ENCODE measurements at places on chromosomes 12 and 14. TPM values are rescaled to one million over a fixed set of nuclear protein-coding genes. Genes with fewer than 3 reads are reported as not detected.

GRCh38 chr14:64875350-64875749, 4.4 kb downstream of the SPTB start:
- DNase-seq: no peak

DNA sequence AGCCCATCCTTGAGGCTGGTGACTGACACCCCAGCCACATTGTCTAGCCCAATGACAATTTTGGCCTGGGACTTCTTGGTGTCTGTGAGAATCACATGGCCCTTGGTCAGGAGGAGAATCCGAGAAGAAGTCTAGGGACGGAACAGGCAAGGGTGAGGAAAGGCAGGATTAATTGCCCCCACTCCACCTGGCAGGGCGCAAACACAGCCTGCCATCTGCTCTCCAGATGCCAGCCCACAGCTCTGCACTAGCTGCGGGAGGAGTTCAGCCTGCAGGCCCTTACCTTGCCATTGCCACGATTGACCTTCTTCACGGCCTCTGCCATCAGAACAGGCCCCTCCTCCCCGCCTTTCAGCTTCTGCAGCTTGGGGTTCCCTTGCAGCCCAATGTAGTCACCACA, 13.1 kb upstream of the TAC3 start:
- no peak for DNase-seq

The FNTB gene
- 28.4 TPM for polyA plus RNA-seq

GRCh38 chr12:4286771-4287317, 13.3 kb downstream of the CCND2 start:
- DNase-seq: no peak

DNA sequence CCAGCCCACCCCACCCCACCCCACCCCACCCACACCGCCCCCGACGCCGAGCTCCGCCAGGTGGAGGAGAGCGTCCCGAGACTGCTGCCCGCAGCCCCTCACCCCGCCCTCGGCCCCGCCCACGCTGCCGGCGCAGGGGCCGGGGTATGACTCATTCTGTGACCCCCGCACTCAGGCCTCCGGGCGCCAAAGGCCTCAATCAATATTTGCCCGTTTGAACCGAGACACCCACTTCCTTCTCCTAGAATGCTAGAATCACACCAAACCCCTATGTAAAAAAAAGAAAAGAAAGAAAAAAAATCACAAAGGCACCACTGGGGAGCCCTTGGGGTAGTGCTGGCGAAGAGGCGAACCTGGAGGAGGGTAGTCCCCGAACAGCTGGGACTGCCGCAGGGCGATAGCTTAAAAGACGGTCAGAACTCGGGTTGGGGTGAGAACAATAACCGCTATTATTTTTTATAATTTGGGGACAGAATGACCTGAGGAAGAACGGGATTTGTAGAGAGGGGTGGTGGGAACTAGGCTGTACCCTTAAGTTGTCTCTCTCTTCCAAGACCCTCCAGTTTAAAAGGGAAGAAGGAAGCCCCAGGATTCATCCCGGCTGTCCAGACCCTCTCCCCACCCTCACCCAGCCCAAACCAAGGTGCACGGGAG, 894 bp downstream of the KRT8 start:
- no peak for DNase-seq

The FSCB gene
- polyA plus RNA-seq: not detected

GRCh38 chr12:66239295-66239694, 50.3 kb downstream of the IRAK3 start:
- DNase-seq: no peak

DNA sequence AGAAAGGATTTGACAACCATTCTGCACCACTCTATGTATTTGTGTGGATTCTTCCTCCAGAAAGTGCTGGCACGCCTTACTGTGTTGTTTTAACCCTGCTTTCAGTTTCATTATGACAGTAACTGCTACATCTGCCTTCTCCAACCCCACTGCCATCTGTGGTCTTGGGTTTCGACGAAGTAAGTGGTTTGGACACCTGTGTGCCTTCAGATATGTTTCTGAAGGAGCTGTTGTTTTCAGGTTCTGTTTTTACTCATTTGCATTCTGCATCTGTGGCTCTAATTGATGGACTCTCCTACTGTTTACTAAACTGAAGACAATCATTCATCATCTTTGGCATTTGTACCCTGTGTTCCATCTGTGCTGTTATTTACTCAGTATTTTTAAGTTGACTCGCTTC, 4.1 kb downstream of the TSHR start:
- DNase-seq: no peak

- DNase-seq: no peak
Measured at GRCh38 chr12:82225871-82226270, 132.3 kb downstream of the CCDC59 start.

The HELB gene
- polyA plus RNA-seq: 2.9 TPM

The CACNA1C gene
- polyA plus RNA-seq: 5.8 TPM

GRCh38 chr14:62914025-62914424, 131.2 kb downstream of the KCNH5 start:
- no peak for DNase-seq

The OVCH1 gene
- polyA plus RNA-seq: 0.15 TPM

The NOVA1 gene
- polyA plus RNA-seq: 23.1 TPM

The GPR162 gene
- polyA plus RNA-seq: 28.7 TPM

The C12orf56 gene
- polyA plus RNA-seq: 1.4 TPM
